Panc1 (cell line): ENCODE measurements at places on chromosomes 5 and 9.

DNA sequence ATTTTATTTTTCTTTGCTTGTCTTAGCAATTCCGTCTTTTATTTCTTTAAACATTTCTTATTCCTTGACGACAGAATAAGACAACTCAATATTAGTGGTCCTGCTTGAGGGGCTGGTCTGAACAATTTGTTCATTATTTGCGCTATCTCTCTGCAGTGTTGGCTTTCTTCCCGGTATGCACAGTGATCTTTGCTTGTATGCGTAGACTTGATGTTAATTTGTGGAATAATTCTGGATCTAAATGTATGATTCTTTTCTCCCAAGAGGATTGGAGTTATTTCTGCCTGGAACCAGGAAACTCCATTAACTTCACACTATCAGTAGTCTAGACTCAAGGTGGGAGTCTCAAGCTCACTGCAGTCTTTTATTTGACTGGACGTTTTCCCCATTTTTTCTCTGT is 80.4 kb downstream of the KDM4C start:
- no peak for DNase-seq

- no peak for DNase-seq
Measured at GRCh38 chr5:177427211-177427822, 841 bp downstream of the GRK6 start.

DNA sequence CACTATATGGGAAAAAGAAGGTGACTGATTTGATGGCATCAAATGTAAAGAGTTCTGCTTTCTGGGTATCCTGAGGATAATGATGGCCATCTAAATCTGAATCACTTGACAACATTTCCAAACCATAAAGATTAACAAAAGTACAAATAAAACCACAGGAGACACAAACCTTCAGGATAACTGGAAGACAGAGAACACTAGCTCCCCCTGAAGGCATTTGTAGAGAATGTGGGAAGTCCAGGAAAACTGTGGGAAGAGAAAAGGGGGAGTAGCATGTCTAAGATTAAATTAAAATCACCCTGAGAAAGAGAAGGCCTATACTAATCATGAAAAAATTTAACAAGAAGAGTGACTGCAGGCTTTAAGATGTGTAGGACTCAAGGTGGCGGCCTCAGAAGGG is 116.2 kb downstream of the PRELID2 start:
- DNase-seq = no peak

GRCh38 chr5:148839960-148840359 is 13.5 kb downstream of the ADRB2 start:
- no peak for DNase-seq

DNA sequence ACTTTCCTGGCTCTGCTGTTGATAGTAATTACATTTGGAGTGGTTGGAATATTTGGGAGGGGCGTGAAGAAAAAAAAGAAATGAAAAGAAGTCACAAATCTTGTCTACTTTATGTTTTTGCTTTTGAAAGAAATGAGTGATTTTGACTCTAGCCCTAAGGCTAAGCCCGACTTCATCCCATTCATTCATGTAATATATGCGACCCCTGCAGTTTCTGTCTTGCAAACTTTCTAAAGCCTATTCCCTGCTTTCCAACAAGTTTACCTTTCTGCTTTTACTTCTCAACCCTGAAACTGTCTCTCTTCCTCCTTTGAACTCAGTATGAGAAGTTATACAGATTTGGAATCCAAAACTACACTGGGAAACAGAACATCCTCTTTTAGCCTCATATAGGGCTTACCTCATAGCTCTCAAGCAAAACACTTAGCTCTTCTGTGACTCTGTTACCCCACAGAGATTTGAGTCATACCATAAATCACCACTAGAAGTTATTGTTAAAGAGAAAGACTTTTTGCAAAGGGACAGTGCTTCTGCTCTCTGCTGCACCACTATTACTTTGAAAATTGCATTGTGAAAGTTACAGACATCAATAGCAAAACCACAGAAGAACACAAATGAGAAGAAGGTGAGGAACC is 1.6 kb downstream of the CFAP95 start:
- DNase-seq = no peak

GRCh38 chr9:114754581-114754980 is 51.3 kb downstream of the TNFSF15 start:
- no peak for DNase-seq

- peak; percentile 85 for DNase-seq
Measured at GRCh38 chr9:72557549-72557948, 36.1 kb downstream of the TMC1 start.
